ENCODE measurements at places on chromosomes 1 and 21. TPM values are rescaled to one million over a fixed set of nuclear protein-coding genes. Genes with fewer than 3 reads are reported as not detected.

The FCRL5 gene
- total RNA-seq, result not detected

The TMEM81 gene
- 1.3 TPM for total RNA-seq

The SLC1A7 gene
- not detected for total RNA-seq

The LCE2A gene
- not detected for total RNA-seq

The NDUFS5 gene
- 614 TPM for total RNA-seq

The LCE3D gene
- total RNA-seq, result not detected

The GPX7 gene
- 55.5 TPM for total RNA-seq

The PGM1 gene
- 64.2 TPM for total RNA-seq

The FNDC10 gene
- 6.3 TPM for total RNA-seq

The IFI44L gene
- total RNA-seq, result 7.4 TPM

The TDRD10 gene
- not detected for total RNA-seq

The TRIM45 gene
- 2.5 TPM for total RNA-seq

The CHI3L1 gene
- total RNA-seq, result not detected

The TCHHL1 gene
- total RNA-seq, result not detected

The KRTAP12-2 gene
- total RNA-seq, result not detected

The ALDH4A1 gene
- 13.3 TPM for total RNA-seq

The PKLR gene
- total RNA-seq, result not detected

The ZBTB40 gene
- total RNA-seq, result 7.1 TPM

The SAMD11 gene
- 46.1 TPM for total RNA-seq

The SPRR4 gene
- not detected for total RNA-seq

The HCN3 gene
- 0.26 TPM for total RNA-seq

The S100A5 gene
- total RNA-seq, result not detected

The ELOVL1 gene
- 28.4 TPM for total RNA-seq

The CCDC17 gene
- total RNA-seq, result 3.1 TPM

The CD101 gene
- total RNA-seq, result 0.32 TPM

The ESPN gene
- total RNA-seq, result 0.13 TPM

The LCE3E gene
- total RNA-seq, result not detected
